ENCODE measurements at places on chromosomes 11 and 22.

- DNase-seq: no peak
- no peaks in the 10 kb centered on the region for H3K4me1 ChIP-seq
- H3K4me3 ChIP-seq: no peak overlapping the region
- no peak overlapping the region for H3K27ac ChIP-seq
- H3K27me3 ChIP-seq: no peaks in the 10 kb centered on the region
- H3K36me3 ChIP-seq: no peaks in the 10 kb centered on the region
These were observed 153.8 kb downstream of the CACNA1I start for GRCh38 chr22:39724390-39724789.

GRCh38 chr22:40021401-40022000, 26.7 kb downstream of the FAM83F start:
- H3K36me3 ChIP-seq: peaks cover 5% of the 10 kb centered on the region
- no peak for DNase-seq

GRCh38 chr22:16922706-16923105, 85.3 kb downstream of the GAB4 start:
- H3K4me1 ChIP-seq: no peaks in the 10 kb centered on the region
- no peaks in the 10 kb centered on the region for H3K36me3 ChIP-seq
- H3K4me3 ChIP-seq: no peak overlapping the region
- DNase-seq: no peak
- H3K27me3 ChIP-seq: no peaks in the 10 kb centered on the region

DNA sequence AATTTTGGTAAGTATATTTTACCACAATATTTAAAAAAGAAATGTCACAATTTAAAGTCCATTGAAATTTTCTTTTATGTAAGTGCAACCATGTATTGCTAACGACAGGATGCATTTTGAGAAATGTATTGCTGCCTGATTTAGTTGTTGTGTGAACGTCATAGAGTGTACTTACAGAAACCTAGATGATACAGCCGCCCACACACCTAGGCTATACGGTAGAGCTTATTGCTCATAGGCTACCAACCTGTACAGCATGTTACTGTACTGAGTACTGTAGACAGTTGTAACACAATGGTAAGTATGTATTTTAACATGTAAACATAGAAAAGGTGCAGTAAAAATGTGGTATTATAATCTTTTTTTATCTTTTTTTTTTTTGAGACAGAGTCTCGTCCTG, 48.1 kb downstream of the CBL start:
- H3K36me3 ChIP-seq: no peaks in the 10 kb centered on the region
- H3K27ac ChIP-seq: no peak overlapping the region
- H3K4me1 ChIP-seq: no peaks in the 10 kb centered on the region
- H3K27me3 ChIP-seq: no peaks in the 10 kb centered on the region
- H3K4me3 ChIP-seq: no peak overlapping the region
- no peak for DNase-seq

- peaks cover 1% of the 10 kb centered on the region for H3K36me3 ChIP-seq
- no peak overlapping the region for H3K4me3 ChIP-seq
- H3K27ac ChIP-seq: no peak overlapping the region
- DNase-seq: no peak
- H3K27me3 ChIP-seq: no peaks in the 10 kb centered on the region
- H3K4me1 ChIP-seq: no peaks in the 10 kb centered on the region
These were observed 10.0 kb upstream of the KLHL35 start for GRCh38 chr11:75443043-75443442.

All from body of pancreas (tissue), 4 donors.